ENCODE measurements at places on chromosomes 12 and 14.

DNA sequence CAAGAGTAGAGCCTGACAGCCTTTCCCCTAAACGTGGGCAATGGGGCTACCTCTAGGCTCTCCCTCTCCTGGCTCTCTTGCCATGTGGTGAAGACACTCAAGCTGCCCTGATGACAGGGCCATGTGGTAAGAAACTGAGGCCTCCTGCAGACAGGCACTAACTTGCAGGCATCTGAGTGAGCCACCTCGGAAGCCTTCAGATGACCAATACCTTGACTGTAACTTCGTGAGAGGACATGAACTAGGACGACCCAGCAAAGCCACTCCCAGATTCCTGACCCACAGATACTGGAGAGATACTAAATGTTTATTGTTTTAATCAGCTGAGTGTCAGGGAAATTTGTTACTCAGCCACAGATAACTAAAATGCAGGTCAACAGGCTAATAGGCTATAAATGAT is 96.4 kb downstream of the EFCAB11 start:
- no peak for DNase-seq

- no peak for DNase-seq
These were observed 62.1 kb upstream of the SLC38A4 start for GRCh38 chr12:46887870-46888269.

- DNase-seq, result peak; percentile 66
These were observed 40.6 kb downstream of the SMOC1 start for GRCh38 chr14:69919815-69920214.

GRCh38 chr14:74905595-74906142 is 17.4 kb downstream of the RPS6KL1 start:
- peak; percentile 84 for DNase-seq

DNA sequence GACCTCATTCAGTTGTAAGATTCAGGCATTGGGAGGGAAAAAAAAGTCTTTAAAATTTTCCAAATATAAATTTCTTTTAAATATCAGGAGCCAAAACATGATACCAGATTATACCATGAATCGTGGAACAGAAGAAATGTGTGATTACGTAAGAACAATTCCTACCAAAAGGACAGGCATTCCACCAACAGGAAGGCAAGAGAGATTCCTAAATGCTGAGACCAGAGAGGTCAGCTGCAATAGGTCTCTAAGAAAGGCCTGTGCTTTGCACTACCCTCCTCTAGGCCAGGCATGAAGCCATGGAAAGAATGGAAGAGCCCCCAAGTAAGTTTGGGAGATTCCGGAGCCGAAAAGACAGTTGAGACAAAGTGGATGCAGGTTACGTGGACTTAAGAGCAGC is 83.7 kb downstream of the PTGER2 start:
- DNase-seq, result no peak

DNA sequence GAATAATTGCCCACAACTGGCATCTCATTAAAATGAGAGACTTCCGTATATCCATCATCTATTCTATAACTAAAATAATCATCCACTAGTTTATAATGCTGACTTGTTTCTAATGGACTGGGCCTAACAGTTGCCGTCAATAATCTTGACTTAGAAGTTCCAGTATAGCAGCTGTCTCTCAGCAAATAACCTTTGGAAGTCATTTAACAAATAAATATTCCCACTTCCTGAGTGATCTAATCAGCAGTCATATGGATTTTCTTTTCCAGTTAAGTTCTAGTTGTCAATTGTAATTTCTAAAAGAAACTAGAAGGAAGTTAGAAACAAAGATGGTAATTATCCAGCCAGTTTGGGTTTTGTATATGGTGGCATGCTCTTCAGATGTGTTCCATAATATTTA is 177.8 kb downstream of the GXYLT1 start:
- DNase-seq, result no peak

DNA sequence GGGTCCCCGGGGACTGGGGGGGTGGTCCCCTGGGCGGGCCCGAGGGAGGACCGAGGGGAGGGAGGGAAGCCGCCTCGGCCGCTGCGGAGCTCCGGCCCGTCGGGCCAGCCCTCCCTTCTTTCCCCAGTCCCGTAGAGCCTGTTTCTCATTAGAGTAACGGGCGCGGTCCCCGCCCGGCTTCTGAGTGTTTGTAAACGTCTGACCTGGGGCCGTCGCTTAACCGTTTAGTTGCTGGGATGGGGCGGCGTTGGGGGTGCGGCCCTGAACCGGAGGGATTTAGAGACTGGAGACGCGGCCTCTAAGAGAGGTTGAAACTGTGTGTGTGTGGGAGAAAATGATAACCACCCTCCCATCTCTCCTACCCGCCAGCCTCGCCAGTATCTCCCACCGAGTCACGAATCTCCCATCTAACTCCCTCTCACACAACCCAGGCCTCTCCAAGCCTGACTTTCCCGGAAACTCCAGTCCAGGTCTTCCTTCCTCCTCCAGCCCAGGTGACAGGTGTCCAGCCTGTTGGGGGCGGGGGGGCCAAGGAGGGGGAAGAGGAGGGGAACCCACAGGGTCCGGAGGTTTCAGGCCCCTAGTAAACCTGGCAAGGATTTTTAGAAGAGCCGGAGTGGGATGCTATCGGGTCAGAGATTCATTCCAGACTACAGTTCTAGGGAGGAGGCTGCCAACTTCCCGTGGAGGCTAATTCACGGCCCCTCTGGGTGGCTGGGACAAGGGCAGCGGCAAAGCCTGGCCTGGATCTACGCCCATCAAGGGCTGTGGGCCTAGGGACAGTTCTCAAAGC is 1.1 kb upstream of the NFATC4 start:
- DNase-seq, result peak; percentile 97
